Activated CD4-positive, alpha-beta T cell treated with anti-CD3 and anti-CD28 coated beads, Interleukin-2, amount 10 ng/mL, durations not matched to agents 7 days and 5 days (primary cell): ENCODE measurements at places on chromosomes 6 and 20. TPM values are rescaled to one million over a fixed set of nuclear protein-coding genes. Genes with fewer than 3 reads are reported as not detected.

DNA sequence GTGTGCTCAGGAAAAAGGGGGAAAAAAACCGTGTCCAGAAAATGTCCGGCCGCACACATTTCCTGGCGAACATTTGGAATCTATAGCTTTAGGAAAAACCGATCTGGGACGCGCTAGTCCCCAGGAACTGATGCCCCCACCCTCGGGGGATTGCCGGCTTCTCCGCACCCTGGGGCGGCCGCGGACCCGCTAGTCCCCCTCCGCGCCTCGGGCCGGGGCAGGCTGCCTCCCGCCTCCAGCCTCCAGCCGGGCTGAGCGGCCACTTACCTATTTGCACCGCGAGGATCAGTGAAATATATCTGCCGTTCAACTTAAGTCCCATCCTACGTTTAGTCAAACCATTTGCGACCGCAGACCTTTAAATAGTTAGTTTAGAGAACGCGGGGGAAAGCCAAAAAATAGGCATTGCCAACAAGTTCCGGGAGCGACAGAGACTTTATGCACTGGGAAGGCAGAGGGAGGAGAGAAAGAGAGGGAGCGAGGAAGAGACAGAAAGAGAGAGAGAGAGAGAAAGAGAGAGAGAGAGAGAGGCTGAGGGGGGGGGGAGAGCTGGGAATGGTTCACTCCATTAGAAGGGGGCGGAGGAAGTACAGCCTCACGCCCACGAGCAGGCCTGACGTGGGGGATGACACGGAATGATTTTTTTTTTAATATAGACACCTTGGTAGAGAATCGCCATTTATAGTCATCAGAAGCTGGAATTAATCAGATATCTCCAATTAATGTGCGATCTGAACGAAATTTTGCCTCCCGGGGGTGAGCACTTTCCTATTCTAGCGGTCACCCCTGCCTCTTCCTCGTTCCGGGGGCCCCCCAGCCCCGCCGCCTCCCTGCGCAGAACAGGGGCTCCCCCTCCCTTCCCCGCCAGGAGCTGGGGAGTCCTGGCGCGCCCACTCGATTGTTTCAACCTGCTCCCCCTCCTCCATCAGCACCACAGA is at the start of gene NRN1:
TSS of gene NRN1 (minus strand) at position 498 of the 938 bp plus-strand sequence. CDS start at position 322, 176 bp downstream.
- peak within 1 kb of the TSS; percentile 76 for H3K4me3 ChIP-seq
- DNase-seq: no peak
- H3K36me3 ChIP-seq: peaks cover 18% of the 10 kb centered on the region

DNA sequence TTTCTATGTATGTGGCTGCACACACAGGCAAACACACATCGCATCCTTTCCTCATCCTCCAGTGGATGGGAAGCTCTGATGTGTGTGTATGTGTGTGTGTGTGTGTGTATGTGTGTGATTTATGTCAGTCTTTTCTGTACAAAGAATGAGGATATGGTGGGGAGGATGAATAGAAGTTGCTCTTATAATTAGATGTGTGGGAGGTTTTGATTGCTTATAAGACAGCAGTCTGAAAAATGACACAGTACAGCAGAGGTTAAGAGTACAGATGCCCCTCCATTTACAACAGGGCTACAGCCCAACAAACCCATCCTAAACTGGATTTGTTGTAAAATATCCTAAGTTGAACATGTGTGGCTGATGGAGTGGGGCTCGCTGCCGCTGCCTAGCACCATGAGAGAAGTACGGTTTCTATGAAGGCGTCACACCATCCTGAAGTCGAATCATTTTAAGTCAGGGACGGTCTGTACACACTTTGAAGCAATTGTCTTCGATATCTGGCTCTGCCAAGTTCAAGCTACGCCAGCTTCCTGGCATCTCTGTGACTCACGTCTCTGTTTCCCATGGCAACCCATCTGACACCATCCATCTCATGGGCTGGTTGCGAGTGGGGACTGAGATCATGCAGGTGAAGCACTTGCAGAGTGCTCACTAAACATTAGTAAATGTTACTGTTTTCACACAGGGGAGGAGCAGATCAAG is 252.6 kb downstream of the MYLK4 start:
- H3K27me3 ChIP-seq: peaks cover 7% of the 10 kb centered on the region
- H3K36me3 ChIP-seq: no peaks in the 10 kb centered on the region
- no peak overlapping the region for H3K4me3 ChIP-seq
- DNase-seq: no peak
- H3K4me1 ChIP-seq: no peaks in the 10 kb centered on the region

GRCh38 chr6:12149944-12150510 is 137.9 kb downstream of the HIVEP1 start:
- no peak overlapping the region for H3K4me3 ChIP-seq
- H3K27me3 ChIP-seq: no peaks in the 10 kb centered on the region
- no peak overlapping the region for H3K27ac ChIP-seq
- H3K36me3 ChIP-seq: peaks cover 3% of the 10 kb centered on the region
- DNase-seq: no peak
- H3K4me1 ChIP-seq: peaks cover 14% of the 10 kb centered on the region

DNA sequence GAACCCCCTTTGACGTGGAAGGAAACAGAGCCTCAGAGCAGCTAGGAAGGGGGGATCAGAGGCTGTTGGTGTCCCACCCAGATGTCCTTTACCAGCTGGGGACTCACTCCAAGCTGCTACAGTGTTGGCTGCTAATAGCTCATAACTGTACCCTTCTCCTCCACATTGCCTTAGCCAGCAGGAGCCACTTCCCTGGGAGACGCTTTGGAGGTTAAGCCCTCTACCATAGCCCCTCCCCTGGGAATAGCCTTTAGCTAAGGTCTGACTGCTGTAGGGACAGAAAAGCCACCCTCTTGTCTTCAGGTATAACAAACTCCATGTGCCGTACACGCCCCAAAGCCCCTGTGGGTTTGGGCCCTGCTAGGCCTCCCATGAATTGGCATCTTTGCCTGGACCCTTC is 238.6 kb downstream of the LRFN2 start:
- H3K4me1 ChIP-seq: no peaks in the 10 kb centered on the region
- H3K27ac ChIP-seq: no peak overlapping the region
- no peaks in the 10 kb centered on the region for H3K36me3 ChIP-seq
- no peak overlapping the region for H3K4me3 ChIP-seq
- DNase-seq: no peak
- no peaks in the 10 kb centered on the region for H3K27me3 ChIP-seq

GRCh38 chr6:28648035-28648877 is 122.6 kb downstream of the GPX5 start:
- H3K4me1 ChIP-seq: peaks cover 15% of the 10 kb centered on the region
- peak; percentile 50 for DNase-seq
- H3K36me3 ChIP-seq: no peaks in the 10 kb centered on the region
- peaks cover 51% of the 10 kb centered on the region for H3K27me3 ChIP-seq
- H3K27ac ChIP-seq: peak overlapping the region; percentile 6

GRCh38 chr20:53693262-53693871 is 99.7 kb upstream of the ZNF217 start:
- no peaks in the 10 kb centered on the region for H3K36me3 ChIP-seq
- peaks cover 49% of the 10 kb centered on the region for H3K4me1 ChIP-seq
- H3K27me3 ChIP-seq: no peaks in the 10 kb centered on the region
- peak; percentile 44 for DNase-seq

DNA sequence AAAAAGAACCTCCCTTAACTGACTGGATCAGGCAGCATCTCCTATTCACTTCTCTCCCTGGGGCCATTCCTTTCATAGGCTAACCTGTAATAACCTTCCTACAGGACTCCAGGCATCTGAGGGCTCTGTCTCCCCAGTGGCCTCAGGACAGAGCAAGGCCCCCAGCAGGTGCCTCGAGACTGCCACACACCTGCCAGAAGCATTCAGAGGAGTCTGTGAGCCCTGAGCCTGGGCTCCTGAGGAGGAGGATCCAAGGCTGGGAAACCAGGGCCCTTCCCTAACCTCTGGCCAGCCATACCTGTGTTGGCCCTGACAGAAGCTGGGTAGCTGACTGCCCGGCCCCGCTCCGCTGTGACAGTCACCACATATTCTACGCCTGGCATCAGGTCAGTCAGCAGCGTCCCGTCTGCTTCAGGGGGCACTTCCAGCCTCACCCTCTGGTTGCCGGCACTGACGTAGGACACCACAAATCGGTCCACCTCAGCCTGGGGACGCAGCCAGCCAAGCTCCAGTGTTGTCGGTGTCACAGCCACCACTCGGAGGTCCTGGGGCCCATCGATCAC is 20.6 kb downstream of the TNXB start:
- peaks cover 42% of the 10 kb centered on the region for H3K27me3 ChIP-seq
- no peak for DNase-seq
- H3K36me3 ChIP-seq: no peaks in the 10 kb centered on the region
- no peak overlapping the region for H3K27ac ChIP-seq
- no peak overlapping the region for H3K4me3 ChIP-seq
- H3K4me1 ChIP-seq: peaks cover 8% of the 10 kb centered on the region

- no peaks in the 10 kb centered on the region for H3K36me3 ChIP-seq
- no peaks in the 10 kb centered on the region for H3K4me1 ChIP-seq
- H3K4me3 ChIP-seq: no peak overlapping the region
- no peak for DNase-seq
- no peak overlapping the region for H3K27ac ChIP-seq
These were observed 76.1 kb downstream of the RNF182 start for GRCh38 chr6:14000901-14001300.

DNA sequence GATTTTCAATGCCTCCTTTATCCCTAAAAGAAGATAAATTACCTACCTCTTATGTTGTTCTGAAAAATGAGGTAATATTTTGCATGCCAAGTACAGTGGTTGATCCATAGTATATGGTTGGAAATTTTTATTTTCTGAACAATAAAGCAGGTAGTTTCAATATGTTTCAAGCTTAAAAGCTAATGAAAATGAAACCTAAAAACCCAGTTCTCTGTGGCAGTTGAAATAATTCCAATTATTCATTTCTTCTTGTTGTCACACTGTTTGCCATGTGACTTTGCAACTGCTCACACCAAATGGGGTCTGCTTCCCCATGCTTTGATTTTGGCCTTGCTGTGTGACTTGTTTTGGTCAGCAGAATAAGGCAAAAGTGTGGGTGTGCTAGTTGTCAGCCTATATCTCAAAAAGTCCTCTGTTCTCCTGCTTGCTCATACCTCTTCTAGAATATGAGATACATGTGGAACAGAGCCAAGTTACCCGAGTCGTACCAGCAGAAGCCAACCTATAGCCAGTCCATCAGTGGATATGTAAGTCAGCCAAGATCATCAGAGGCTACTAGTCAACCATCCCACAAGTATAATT is 197.2 kb upstream of the THEMIS start:
- no peak for DNase-seq
- H3K4me3 ChIP-seq: no peak overlapping the region
- H3K27me3 ChIP-seq: no peaks in the 10 kb centered on the region
- peaks cover 4% of the 10 kb centered on the region for H3K36me3 ChIP-seq
- no peak overlapping the region for H3K27ac ChIP-seq

DNA sequence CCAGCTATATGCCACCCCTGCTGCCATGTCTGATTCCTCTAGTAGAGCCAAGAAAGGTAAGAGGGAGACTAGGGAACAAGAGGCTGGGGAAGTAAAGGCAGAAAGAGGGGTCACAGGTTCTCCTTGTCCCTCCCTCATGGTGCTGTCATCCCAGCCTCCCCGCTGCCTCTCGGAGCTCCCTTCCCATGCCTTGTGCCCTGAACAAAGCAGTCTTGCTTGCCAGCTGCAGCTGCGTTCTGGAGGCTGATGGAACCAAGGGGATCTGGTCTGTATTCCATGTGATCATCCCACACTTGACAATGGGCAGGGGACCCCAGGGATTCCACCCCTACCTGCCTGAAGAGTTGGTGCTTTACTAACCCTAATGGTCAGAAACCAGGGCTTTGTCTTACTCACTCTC is 61.4 kb downstream of the DAAM2 start:
- H3K27me3 ChIP-seq: no peaks in the 10 kb centered on the region
- DNase-seq: no peak

DNA sequence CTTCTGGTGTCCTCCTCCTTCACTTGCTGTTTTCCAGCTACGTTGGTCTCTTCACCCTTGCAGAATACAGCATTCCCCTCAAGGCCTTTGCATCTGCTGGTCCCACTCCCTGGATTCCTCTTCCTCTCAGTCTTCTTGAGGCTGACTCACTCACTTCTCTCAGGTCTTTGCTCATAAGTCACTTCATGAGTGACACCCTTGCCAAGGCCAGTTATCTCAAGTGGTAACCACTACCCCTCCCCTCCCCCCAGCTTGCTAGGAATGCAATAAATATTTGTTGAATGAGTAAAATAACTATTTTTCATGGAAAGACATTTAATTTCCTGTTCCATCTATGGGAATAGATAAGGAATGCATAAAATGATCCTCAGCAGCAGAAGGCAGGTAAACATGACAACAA is 131.7 kb downstream of the PLCB4 start:
- H3K27me3 ChIP-seq: no peaks in the 10 kb centered on the region
- H3K36me3 ChIP-seq: no peaks in the 10 kb centered on the region
- H3K27ac ChIP-seq: no peak overlapping the region
- no peak overlapping the region for H3K4me3 ChIP-seq
- no peaks in the 10 kb centered on the region for H3K4me1 ChIP-seq

GRCh38 chr6:52499026-52499425 is 77.8 kb downstream of the TRAM2 start:
- no peaks in the 10 kb centered on the region for H3K27me3 ChIP-seq
- H3K4me3 ChIP-seq: no peak overlapping the region
- no peaks in the 10 kb centered on the region for H3K4me1 ChIP-seq
- DNase-seq: no peak
- peaks cover 2% of the 10 kb centered on the region for H3K36me3 ChIP-seq

GRCh38 chr6:79818471-79818870 is 128.9 kb downstream of the ELOVL4 start:
- H3K27me3 ChIP-seq: peaks cover 5% of the 10 kb centered on the region
- H3K4me1 ChIP-seq: no peaks in the 10 kb centered on the region
- DNase-seq: no peak
- H3K4me3 ChIP-seq: no peak overlapping the region
- no peaks in the 10 kb centered on the region for H3K36me3 ChIP-seq

DNA sequence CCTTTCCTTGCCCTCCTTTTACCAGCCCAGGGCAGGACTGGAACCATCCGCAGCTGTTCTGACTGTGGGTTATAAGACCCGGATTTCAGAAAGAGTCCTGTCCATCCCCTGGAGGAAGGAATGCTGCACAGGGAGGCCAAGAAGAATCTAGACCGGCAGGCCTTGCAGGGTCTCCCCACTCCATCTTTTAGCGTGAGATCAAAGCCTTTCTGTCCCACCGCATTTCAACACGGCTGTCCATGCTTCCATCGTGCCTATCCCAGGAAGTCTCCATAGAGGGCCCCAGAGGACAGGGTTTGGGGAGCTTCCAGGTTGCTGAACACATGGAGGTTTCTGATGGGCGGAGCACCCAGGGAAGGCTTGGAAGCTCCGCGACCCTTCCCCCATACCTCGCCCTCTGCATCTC is 79.3 kb upstream of the AGPAT4 start:
- H3K4me3 ChIP-seq: no peak overlapping the region
- no peak for DNase-seq
- H3K27me3 ChIP-seq: no peaks in the 10 kb centered on the region
- peaks cover 12% of the 10 kb centered on the region for H3K4me1 ChIP-seq

GRCh38 chr6:47630587-47630986 is 67.8 kb upstream of the ADGRF4 start:
- H3K36me3 ChIP-seq: peaks cover 2% of the 10 kb centered on the region
- H3K27ac ChIP-seq: no peak overlapping the region
- DNase-seq: no peak
- peaks cover 21% of the 10 kb centered on the region for H3K4me1 ChIP-seq
- no peak overlapping the region for H3K4me3 ChIP-seq

Gene C6orf163
- 2.3 TPM for total RNA-seq

Gene RBPJL
- total RNA-seq: not detected

Gene SNPH
- total RNA-seq: 8.4 TPM

Gene TREM1
- not detected for total RNA-seq

Gene BEND3
- 2.9 TPM for total RNA-seq

Gene ALDH8A1
- total RNA-seq: 1.0 TPM

Gene CRISP2
- not detected for total RNA-seq

Gene SPTLC3
- 1.2 TPM for total RNA-seq
